Renal pelvis (tissue), 12 donors: ENCODE measurements at places on chromosomes 12 and 14. TPM values are rescaled to one million over a fixed set of nuclear protein-coding genes. Genes with fewer than 3 reads are reported as not detected.

The RTL1 gene
- polyA plus RNA-seq: not detected

The CCDC197 gene
- not detected for polyA plus RNA-seq

DNA sequence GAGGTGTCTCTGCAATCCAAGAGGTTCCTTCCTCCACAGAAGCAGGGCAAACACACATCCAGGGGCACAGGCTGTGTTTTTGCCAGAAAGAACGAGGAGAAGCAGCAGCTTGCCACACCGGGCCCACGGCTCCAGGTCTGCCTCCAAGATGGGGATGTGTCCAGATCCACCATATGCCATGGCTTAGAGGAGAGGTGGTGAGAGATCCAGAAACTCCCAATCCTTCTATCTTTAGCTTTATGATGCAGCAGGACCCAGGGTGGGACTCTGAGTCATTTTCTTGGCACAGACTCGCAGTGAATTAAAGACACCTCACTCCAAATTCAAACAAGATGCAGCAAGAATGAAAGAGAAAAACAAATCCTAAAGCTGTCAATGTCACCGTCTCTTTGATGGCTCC is 481.4 kb upstream of the TMEM132C start:
- DNase-seq: no peak

DNA sequence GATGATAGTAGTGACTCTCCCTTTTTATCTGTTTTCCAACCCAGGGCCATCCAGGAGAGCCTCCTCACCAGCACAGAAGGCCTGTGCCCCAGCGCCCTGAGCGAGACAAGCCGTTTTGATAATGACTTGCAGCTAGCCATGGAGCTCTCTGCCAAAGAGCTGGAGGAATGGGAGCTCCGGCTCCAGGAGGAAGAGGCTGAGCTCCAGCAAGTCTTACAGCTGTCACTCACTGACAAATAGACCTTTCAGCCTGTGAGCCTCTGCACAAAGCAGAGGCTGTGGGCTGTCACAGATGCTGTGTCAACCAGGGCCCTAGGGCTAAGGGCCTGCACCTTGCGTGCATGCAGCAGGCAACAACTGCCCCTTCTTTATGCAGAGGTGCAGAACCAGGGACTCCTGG is 11.0 kb downstream of the C12orf76 start:
- DNase-seq: no peak

The PDZRN4 gene
- polyA plus RNA-seq: 8.0 TPM

DNA sequence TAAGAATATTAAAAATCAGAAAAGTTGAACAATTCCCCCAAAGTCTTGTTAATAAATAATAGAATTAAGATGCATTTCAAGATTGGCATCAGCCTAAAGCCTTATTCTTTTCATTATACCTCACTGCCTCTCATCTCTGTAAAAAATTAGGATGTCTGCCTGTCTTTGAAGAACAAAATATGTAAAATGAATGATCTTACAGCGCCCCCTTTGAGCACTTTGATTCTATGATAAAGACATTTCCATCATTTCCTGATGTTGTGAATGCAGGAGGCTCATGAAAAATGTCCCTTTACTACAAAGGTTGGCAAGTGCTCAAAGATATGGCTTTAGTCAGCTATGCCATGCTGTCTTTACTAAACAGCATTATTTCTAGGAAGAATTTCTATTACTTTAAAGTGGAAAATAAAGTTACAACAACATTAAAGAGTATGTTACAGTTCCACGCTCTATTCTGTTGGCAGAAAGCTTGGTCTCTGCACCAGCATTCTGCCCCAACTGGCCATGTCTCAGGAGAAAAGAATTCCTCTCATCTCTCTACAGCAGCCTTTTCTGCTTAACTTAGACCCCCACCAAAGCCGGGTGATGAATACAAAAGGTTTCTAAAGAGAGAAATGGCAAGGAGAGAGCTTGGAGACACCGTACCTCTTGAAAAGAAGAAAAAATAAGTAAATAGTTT is 95.1 kb downstream of the LLPH start:
- DNase-seq: peak; percentile 24

The KLHDC2 gene
- 158 TPM for polyA plus RNA-seq

DNA sequence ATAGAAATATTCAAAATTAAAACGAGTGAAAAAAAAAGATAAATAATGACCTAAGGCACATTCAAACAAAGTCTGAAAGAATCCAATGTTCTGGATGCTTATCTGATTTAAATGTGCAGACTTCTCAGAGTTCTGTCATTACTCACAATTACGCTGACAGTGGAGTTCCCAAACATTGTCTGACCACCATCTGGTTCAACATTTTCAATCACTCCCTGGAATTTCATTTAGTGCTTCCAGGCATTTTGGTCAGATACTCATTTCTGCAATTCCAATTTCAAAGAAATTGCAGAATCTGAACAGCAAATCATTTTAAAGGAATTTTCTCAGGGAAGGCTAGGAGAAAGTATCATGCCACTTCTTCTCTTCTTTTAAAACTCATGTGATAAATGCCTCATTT is 398.2 kb upstream of the PDE3A start:
- no peak for DNase-seq

GRCh38 chr14:60488175-60488574 is 2.3 kb upstream of the C14orf39 start:
- no peak for DNase-seq

The RIPK3 gene
- polyA plus RNA-seq: 3.3 TPM

DNA sequence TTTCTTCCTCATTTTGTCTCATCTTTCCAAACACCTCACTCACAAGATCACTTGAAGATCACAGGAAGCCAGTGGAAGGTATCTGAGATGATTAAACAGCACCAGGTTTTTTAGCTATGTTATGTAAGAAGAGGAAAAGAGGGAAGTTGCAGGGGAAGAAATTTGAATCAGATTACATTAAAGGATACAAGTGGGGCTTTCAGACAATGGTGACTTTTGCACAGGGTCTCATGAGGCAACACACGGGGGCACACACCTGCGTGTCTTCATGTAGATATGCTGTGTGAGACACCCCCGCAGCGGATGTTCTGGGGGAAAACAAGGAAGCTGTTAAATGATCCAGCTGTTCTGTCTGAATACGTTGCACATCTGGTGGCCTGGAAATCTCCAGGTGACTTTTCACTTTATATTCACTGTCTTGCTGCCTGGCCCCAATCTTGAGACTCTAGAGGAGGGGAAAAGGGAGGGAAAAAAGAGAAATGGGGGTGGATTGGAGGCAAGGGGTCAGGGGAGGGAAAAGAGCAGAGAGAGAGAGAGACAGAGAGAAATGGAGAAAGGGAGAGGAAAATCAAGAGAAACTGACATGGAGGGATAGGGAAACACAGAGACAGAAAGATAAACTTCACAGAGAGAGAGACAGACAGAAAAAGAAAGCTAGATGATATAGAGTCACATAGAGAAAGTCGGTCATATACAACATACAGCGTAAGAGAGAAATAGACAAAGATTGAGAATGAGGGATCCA is 36.3 kb upstream of the PPP1CC start:
- DNase-seq: no peak

DNA sequence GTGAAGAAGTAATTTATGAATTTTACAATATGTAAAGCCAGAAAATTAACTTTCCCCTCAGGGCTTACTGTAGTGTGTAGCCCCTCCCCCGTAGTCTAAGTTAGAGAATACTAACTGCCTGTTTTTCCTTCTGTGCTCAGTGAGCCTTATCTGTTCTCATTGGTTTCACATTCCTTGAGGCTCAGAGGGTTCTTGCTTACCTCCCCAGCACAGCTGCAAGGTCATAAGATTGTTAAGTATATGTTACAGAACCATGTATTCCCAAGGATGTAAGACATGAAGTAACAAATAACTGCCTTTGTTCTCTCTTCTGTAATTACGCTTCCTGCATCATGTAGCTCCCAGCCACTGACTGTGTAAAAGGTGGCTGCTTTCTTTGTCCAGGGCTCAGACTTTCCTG is 1351.1 kb downstream of the TMEM121 start:
- DNase-seq: no peak

GRCh38 chr14:100577986-100578431 is 9.2 kb downstream of the BEGAIN start:
- no peak for DNase-seq

The PRR4 gene
- 5.9 TPM for polyA plus RNA-seq

DNA sequence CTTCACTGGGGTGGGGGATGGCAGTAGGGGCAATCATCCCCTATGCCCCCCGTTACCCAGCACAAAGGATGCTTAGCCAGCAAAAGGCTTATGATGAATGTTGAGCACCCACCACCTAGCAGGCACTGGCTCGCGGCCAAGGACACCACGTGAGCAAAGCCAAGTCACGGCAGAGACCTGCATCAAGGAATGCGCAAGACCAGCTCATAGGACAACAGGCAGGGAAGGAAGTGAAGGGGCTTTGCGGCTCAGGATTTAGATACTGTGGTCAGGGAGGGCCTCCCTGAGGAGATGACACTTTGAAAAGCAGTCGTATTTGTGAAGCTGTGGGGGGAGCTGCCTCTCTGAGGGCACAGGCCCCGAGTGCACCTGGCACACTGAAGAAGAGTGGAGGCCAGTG is 32.8 kb downstream of the SH2B3 start:
- no peak for DNase-seq

- no peak for DNase-seq
Observed at GRCh38 chr12:61870658-61871484, 389.3 kb upstream of the USP15 start.

DNA sequence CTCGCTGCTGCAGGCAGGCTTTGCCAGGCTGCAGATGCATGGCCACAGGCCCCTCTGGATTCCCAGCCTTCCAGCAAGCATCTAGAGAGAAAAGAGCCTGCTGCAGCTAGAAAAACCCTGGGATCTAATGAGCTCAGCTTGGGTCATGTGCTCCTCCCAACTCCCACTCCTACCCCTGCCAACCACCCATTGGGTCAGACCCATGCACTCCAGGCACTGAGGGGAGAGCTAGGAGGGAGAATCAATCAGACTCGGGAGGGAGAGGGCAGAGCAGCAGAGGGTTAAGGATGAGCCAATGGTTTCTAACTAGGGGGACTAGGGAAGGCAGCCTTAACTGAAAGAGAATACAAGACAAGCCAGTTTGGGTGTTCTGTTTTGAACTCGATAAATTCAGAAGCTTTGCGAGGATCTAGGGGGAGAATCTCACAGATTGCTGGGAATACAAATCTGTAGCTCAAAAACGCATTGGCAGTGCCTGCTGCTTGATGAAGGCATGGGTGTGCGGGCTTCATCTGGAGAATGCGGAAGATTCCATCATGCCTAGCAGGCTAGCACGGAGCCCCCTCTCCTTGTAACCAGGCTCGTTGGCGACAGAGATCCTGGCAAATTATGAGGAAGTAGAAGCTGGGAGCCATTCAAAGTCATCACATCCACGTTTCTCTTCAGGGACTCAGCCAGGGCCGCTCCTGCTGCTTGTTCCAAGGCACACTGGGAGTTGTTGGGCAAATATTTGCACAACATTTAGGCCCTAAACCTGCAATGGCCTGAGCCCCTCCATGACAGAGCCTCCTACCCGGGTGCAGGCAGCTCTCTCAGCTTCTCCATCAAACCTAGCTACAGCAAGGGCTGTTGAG is 56.4 kb downstream of the VCPKMT start:
- DNase-seq: no peak

The TTC9 gene
- 3.5 TPM for polyA plus RNA-seq

DNA sequence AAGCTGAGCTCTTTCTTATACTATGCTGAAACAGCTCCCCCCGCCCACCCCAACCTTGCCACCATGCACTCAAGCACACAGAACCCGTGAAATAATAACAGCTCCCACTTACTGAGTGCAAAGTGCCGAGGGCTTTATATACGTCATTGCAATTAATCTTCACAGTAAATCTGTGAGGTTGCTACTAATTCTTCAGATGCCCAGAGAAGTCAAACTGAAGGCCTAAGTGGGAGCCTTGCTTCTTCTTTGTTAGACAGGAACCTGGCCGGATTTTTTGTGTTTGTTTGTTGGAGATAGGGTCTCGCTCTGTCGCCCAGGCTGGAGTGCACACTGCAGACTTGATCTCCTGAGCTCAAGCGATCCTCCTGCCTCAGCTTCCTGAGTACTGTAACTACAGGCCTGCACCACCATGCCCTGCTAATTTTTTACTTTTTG is 34.0 kb downstream of the VCPKMT start:
- DNase-seq: peak; percentile 67

GRCh38 chr14:64195199-64195598 is 99.0 kb downstream of the ESR2 start:
- DNase-seq: no peak

The POTEM gene
- polyA plus RNA-seq: not detected

The PRH2 gene
- polyA plus RNA-seq: 0.37 TPM

The RFC5 gene
- 38.0 TPM for polyA plus RNA-seq

GRCh38 chr12:98370976-98371375 is 144.4 kb upstream of the TMPO start:
- DNase-seq: no peak

DNA sequence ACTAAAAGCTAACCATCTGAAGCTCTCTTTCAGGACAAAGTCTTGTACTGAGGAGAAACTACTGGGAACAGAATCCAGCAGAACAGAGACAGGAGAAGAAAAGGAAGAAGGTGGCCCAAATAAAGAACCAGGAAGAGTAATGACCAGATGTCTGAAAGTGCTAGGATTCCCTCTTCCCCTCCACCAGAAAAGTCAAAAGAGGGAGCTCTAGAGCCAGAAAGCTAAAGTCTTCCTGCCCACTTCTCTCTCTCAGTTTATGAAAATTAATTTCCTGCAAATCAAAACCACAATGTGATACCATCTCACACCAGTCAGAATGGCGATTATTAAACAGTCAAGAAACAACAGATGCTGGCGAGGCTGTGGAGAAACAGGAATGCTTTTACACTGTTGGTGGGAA is 47.2 kb downstream of the SPPL3 start:
- no peak for DNase-seq

DNA sequence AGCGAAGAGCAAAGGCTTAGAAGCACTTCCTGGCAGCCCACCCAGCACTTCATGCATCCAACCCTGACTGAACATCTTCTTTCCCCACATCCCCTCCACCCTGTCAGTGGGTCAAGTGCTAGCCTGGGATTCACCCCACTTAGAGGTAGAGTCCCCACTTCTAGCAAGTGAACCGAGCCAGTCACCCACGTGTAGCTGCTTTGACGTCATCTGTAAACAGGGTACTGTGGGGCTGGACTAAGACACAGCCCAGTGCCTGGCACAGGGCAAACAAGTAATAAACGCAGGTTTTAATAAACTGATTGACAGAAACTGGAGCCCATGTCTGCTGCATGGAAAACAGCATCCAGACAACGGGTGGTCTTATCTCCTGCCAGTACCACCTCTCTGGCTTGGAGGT is 61.7 kb downstream of the ITPK1 start:
- DNase-seq: no peak

- no peak for DNase-seq
Observed at GRCh38 chr14:94904636-94905035, 134.7 kb upstream of the GSC start.

DNA sequence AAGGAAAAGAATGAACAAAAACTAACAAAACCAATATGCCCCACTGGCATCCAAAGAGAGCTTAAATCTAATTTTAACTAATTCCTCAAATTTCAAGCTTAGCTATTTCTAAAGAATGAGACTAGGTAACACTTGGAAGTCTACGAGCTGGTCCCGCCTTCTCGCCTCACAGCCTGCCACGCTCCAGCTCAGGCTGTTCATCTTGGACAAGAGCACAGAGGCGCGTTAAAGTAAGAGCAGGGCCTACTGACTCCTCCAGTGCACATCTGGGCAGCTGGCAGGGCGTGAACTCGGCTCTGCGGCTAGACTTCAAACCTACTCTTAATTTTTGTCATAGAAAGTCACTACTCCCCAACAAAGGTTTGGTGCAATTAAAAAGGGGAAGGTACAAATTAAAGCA is 64.6 kb downstream of the DICER1 start:
- DNase-seq: no peak

The MDGA2 gene
- 2.8 TPM for polyA plus RNA-seq

- DNase-seq: peak; percentile 71
Observed at GRCh38 chr12:65695113-65695865, 129.0 kb upstream of the HMGA2 start.

GRCh38 chr14:67889455-67889854 is 69.9 kb downstream of the RAD51B start:
- no peak for DNase-seq

The C12orf57 gene
- polyA plus RNA-seq: 204 TPM
